SIG-M5 (cell line): ENCODE measurements at places on chromosomes 7 and 10.

- no peak for DNase-seq
Measured at GRCh38 chr10:97738616-97739015, 1.7 kb downstream of the ZFYVE27 start.

- no peak for DNase-seq
Measured at GRCh38 chr7:50369143-50370026, 64.9 kb downstream of the IKZF1 start.

- DNase-seq, result no peak
Measured at GRCh38 chr7:69060516-69060915, 537.8 kb upstream of the AUTS2 start.

DNA sequence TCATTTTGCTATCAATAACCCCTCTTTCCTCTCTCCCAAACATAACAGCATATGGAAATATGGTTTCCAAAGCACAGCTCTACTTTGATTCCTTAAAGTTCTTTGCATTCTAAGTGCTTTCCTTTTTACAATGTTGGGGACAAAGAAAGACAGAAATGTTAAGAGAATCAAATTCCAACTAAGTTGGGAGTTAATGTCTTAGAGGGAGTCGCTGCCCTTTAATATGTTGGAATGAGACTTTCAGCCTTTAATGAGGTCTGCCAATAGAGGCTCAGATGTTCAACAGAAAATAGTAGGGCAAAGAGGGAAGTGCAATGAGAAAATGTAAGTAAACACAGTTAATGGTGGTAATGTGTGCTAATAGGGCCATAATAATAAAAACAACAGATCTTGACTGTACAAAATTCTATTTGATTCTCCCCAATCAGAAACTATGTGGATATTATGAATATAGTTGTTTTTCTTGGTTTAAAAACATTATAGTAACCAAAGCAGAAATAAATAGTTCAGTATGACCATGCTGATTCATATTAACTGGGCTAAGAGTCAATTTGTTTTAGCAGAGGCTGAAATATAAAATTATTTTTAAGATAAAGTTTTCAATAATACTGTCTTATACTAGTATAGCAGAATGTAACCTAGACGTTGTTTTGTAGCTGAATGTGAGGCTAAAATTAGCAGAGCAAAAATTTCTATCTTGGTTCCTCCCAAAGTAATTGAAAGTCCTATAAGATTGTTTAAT lies 10.3 kb downstream of the HYCC1 start:
- DNase-seq, result no peak

GRCh38 chr10:22550732-22551131 lies 163.6 kb downstream of the PIP4K2A start:
- DNase-seq, result no peak

GRCh38 chr7:1473864-1474512 lies 14.7 kb upstream of the MICALL2 start:
- no peak for DNase-seq

GRCh38 chr10:115998301-115998700 lies 274.7 kb downstream of the GFRA1 start:
- DNase-seq, result no peak

- DNase-seq, result no peak
Measured at GRCh38 chr7:148507787-148508186, 82.8 kb upstream of the C7orf33 start.

DNA sequence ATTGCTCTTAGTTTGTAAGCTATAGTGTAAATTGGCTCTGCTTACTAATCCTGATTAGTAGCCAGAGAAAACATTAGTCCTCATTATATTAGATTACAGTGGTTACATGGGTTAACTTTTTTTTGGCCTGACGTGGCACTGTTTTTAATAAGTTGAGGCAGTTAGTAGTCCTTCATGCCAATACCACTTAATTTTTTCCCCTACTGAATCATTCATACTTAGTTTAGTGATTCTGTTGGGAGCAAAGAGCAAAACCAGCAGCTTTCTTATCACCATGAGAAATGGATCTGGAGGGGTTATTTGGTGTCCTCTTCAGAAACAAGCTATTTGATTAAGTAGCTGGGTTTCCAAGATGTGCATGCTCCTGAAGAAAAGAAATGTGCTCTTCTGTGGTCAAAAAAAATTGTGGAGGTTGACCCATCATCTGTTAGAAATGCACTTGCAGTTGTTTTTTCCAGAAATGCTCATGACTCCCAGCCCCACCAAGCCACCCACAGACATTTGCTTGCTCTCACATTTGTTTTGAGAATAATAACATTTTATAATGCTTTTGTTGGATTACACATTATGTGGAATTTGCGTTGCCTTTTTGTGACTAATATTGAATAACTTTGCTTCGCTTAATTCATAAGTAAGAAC lies 258.5 kb downstream of the HDAC9 start:
- no peak for DNase-seq

- no peak for DNase-seq
Measured at GRCh38 chr10:15201589-15202300, 33.3 kb upstream of the NMT2 start.

DNA sequence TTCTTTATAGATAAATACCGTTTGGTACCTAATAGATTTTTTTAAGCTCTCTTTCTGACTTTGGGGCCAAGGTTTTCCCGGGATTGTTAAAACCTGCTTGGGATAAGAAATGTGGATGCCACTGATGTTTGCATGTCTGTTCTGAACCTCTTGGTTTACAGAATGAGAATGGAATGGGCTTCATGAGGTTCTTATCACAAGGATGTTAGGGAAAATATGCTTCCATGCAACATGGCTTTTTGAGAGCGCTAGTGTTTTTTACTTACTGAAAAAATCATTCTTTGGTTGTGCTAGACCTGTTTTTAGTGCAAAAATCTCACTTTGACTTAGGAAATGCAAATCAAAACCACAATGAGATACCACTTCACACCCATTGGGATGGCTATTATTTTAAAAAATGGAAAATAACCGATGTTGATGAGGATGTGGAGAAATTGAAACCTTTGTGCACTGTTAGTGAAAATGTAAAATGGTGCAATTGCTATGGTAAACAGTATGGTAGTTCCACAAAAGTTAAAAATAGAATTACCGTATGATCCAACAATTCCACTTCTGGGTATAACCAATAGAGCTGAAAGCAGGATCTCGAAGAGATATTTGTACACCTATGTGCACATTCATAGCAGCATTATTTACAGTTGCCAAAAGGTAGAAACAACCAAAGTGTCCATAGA lies 38.9 kb downstream of the TSPAN14 start:
- DNase-seq, result no peak

- DNase-seq, result no peak
Measured at GRCh38 chr7:33841705-33842129, 63.6 kb upstream of the BMPER start.

GRCh38 chr10:101453791-101454718 lies 100.1 kb downstream of the BTRC start:
- no peak for DNase-seq

DNA sequence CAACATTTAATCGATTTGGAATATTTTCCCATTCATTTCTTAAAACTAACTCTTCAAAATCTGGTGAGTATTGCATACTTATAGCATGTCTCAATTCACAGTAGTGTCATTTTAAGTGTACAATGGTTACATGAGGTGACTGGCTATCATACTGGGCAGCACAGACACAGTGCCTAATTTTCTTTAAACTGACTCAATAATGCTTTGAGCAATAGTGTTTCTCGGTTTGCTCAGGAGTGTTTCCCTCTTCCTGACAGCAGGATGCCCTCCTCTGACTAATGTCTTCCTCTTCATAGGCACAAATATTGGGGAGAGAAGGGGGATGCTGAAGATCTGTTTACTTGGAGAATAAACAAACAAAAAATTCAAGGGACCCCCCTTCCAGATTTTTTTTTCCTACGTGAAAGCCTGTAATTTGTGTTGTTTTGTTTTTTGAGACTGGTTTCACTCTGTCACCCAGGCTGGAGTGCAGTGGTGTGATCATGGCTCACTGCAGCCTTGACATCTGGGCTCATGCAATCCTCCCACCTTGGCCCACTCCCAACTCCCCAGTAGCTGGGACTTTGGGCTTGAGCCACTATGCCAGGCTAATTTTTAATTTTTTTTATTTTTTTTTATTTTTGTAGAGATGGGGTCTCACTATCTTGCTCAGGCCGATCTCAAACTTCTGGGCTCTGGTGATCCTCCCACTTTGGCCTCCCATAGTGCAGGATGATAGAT lies 2.2 kb downstream of the MRC1 start:
- no peak for DNase-seq

DNA sequence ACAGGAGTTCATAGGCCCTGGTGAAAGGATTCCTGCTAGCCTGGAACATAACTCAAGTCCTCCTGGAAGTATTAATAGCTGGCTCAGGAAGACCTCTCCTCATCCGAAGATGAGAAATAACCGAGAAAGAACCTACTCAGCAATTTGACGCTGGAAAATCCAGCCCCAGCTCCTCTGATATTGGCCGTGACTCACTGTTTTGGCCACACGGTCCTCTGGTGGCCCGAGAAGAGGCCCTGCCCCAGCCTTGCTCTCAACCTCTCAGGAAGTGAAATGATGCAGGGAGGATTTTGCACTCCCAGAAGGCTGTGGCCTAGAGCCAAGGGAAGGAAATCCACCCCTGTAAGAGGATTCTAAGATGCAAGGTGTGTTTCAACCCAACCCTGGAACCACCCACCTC lies 121.6 kb downstream of the MTPAP start:
- DNase-seq, result no peak

DNA sequence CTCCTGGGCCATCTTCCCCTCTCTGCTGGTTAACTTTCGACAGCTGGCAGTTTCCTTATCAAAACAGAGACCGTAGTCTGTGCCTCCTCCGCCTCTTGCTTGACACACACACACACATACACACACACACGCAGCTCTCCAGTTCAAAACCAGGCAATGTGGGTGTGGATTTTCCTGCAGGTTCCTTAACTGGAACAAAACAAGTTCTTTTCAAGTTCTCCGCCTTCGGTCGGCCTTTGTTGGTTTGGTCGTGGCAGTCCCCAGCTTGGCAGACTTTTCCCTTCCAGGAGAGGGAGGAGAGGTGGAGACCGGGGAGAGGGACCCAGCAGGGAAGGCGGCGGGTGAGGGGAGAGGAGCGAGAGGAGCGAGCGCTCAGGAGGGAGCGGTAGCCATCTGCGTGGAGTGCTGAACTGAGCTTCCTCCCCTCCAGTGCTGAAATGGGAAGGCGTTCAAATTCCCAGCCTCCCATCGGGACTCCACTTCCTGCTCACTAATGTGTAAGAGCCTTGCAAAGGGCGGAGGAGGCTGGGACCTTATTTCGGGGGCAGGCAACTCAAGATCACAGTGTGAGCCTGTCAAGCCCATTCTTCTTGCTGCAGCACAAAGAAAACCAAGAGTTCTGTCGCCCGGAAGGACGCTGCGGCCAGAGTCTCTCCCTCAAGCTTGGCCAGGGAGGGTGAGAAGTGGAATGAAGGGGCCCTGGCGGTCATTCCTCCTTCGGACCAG lies 120.6 kb downstream of the PRPF18 start:
- DNase-seq, result no peak

DNA sequence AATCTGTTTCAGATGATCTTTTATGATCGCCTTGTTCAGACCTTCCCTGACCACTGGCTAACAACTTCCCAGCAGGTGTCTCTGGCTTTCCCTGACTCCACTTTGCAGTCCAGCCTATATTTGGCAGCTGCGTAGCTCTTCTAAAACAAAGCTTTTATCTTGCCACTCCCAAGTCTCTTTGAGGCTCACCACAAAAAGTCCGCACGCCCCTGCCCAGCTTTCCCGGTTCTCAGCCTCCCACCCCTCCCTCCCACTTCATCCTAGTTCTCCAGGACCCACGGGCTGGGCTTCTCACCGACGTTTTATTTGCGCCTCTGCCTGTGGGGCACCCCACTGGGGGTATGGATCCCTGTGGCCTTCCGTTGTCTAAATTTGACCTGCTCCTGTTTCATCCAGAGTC lies 58.9 kb upstream of the USP6NL start:
- DNase-seq, result no peak

DNA sequence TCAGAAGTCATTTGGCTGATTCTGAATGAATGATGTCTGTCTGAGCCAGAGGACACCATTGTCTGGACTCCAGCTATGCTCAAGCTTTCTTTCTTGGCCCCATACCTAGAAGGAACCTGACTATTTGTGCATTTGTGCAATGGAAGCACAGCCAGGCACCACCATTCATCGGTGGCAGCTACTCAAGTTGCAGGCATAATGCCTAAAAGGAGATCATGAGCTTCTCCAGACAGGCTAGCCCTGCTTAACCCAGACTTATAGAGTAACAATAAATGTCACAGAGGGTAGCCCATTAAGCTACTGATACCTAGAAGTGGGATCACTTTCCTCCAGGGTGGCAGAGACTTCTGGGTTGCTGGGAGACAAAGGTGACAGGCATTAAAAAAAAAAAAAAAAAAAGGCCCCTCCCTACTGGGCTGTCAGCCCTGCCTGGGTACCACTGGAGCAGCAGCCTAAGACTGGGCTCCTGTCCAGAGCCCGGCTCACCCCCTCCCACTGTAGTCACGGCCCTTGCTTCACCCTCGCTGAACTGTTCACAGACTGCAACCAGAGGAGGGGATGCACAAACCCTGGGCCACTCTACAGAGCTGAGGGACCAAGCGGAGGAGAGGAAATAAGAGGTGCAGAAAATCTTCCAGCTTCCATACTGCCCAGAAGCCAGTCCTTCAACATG lies 75.4 kb upstream of the ATP6V0A4 start:
- DNase-seq, result no peak

DNA sequence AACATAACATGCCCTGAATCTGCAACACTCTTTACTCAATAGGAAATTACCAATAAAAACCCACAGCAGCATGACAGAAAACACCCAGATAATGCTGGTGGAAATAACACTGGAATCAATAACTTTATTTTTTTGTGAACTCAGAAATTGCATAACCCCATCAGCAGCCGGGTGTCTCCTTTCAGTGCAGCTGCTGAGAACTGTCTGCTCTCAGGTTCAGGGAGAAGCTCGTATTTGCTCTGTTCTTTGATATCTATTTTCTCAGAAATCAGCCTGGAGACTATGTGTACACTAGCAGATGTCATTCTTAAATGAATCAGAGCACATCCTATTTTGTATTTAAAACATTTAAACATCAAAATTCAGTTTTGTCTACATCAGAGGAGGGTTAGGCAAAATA lies 506.0 kb downstream of the POM121L12 start:
- no peak for DNase-seq

DNA sequence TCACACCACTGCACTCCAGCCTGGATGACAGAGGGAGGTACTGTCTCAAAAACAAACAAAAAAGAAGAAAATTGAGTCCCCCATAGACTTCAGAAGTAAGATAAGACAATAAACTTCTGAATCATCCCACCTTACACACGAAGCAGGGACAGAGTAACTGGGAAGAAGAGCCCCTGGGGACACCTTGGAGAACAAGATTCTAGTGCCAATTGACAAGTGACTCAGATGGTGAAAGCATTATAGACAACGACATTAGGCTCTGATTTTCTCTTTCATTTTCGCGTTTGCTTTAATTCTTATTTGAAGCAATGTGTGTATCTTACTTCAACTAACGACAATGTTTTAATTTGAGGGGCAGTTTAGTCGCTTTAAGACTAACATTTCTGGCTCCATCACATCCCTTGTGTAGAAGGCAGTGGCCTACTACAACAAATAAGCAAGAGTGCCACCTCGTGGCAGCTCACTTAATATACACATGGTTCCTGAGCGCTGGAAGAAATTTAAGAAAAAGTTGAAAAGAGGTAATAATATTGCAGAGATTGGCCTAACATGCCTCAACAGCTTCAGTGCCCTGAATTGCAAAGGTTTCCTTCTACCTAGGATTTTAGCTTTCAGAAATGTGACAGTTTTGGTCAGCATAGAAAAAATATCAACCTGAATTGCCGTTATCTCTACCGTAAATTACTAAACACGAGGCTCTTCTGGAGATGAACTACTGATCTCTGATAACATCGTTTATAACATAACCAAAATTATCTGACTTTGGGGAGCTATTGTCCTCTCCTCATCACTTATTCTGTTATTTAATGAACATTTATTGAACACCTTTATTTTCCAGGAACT lies 36.7 kb downstream of the ASNS start:
- DNase-seq, result no peak
